ENCODE measurements at places on chromosomes 4 and X.
A peak's percentile ranks its signal among the peaks of the same experiment; 100 is the strongest.

GRCh38 chr4:114727461-114727860, 128.9 kb downstream of the UGT8 start:
- DNase-seq, result no peak

GRCh38 chr4:66606215-66606614, 935.9 kb upstream of the EPHA5 start:
- no peak for DNase-seq

DNA sequence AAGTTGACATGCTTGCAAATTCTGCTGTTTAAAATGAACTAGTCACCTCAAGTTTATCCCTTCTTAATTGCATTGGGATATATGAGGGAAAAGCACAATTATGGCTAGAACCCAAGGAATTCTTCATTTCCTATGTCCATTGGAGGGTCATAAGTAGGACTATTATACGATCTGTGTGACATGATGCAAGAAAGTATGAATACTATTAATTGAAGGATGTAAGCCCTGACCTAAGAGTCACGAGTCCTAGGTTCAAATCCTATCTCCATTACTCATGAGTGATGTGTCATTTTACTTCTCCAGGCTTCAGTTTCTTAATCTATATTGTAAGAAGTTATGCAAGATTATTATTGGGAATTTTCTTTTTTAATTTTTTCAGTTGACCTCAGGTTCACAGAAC, 542.9 kb upstream of the GRIA3 start:
- DNase-seq, result no peak

GRCh38 chr4:40811956-40812355, 62.2 kb downstream of the NSUN7 start:
- DNase-seq, result no peak

DNA sequence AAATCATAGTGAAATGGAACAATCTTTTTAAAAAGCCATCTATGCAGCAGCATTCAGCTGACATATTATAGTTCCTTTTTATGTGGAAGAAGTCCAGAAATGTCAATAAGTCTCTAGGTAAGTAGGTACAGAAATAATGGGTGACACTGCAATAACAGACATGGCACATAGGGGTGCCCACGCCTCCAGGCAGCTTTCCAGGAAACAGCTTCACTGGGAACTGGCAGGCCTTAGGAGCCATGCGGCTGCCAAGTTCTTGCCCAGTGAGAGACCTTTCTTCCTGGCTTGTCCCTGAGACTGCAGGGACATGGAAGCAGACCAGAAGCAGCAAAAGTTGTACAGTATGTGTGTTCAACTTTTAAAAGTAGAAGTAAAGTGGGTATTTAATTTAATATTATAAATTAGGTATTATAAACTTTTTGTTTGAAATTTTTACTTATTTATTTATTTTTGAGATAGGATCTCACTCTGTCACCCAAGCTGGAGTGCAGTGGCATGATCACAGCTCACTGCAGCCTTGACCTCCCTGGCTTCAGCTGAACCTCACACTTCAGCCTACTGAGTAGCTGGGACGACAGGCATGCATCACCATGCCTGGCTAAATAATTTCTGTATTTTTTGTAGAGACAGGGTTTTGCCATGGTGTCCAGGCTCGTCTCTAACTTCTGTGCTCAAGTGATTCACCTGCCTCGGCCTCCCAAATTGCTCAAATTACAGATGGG, 12.1 kb upstream of the ETNPPL start:
- no peak for DNase-seq

GRCh38 chrX:47611489-47611888, 8.2 kb downstream of the SYN1 start:
- no peak for DNase-seq

GRCh38 chr4:20444599-20445337, 193.1 kb downstream of the SLIT2 start:
- DNase-seq, result no peak

- peak; percentile 73 for DNase-seq
Measured at GRCh38 chr4:75724867-75725724, 719 bp downstream of the USO1 start.

GRCh38 chrX:87895421-87895820, 377.8 kb downstream of the KLHL4 start:
- DNase-seq, result no peak

DNA sequence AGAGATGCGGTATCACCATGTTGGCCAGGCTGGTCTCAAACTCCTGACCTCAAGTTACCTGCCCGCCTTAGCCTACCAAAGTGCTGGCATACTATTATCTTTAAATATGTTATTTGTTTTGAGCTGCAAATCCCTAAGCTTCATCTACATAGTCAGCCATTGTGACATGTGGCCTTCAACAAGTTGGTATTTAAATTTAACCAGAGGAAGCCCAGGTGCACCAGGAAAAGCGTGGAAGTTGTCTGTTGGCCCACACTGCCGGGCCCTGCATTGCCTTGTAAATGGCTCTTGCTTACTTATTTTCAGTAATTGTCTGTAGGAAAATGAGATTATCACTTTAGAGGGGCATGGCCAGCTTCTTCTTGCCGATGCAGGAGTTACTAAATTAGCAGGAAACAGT, 6.0 kb downstream of the WWC2 start:
- DNase-seq, result no peak

DNA sequence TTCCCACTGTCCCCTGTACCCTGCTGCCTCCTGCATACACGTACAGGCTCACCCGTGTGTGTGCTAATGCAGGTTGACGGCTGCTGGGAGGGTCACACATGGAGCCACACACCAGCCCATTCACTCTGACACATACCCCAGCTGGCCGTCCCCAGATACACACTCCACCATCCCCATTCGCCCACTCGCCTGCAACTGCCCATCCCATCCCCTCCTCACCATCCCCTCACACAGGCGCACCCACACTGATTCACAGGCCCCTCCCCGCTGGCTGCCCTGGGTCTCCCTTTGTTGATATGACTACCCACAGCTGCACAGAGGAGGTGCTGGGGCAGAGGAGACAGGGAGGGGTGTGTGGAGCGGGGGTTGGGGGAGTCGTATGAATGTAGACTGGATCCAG, 25.7 kb downstream of the PJA1 start:
- DNase-seq, result no peak

DNA sequence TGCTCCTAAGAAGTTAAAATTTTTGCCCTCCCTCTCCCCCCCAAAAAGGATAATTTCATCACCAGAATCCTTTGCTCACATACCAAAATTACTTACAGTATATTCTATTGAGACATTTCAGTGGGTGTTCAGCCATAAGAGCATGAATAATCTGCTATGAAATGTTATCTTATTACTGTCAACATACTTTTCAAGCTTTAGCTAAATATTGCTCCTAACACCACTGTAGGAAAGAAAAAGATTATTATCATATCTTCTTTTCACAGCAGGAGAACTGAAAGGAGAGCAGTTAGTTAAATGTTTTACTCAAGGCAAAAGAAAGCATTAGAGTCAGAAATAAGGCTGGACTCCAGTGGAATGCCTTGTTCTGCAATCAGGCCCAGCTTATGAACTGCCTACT, 231.0 kb upstream of the GYPA start:
- DNase-seq, result no peak

GRCh38 chr4:2649604-2650114, 106.5 kb downstream of the TNIP2 start:
- no peak for DNase-seq

DNA sequence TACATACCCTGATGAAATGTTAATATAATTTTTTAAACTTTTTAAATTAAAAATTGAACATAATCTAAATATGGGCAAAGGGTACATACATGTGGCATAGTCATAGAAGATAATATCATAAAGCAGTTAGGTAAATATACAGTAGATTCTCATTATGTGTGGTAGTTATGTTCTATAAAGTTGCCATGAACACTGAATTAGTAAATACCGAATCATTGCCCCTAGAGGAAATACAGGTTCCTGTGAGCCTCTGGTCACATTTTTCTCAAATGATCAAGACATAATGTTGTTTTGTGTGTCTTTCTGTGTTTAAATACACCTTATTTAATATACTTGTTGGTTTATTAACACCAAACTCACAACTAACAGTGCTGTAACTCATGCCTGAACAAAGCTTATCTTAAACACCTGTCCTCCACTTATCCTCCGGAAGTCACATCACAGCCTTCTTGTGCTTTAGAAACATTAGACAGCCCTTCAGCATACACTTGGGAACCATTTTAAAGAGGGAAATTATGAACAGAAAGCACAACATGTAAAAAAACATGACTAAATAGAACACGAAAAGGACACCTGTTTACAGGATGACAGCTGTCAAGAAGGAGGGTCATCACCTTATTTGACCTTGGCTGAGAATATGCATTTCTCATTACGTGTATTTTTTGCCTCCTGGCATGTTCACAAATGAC, 169.4 kb upstream of the NAP1L5 start:
- peak; percentile 29 for DNase-seq

DNA sequence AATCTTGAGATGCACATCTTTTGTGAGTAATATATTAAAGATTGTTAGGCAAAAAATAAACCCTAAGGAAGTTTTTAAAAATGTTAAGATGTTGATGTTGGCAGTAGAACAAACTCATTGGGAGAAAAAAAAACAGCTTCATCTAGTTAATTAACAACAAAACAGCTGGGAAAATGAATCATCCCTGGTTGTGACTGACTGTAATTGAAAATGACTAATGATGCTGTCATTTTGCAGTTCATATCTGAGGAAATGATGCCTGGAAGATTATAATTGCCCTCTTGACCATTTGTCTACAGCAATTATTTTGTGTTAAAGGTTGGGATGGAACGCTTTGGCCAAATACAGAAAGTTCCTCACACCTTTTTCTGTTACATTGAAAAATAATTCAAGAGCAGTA, 760.4 kb upstream of the FTHL17 start:
- DNase-seq, result no peak

DNA sequence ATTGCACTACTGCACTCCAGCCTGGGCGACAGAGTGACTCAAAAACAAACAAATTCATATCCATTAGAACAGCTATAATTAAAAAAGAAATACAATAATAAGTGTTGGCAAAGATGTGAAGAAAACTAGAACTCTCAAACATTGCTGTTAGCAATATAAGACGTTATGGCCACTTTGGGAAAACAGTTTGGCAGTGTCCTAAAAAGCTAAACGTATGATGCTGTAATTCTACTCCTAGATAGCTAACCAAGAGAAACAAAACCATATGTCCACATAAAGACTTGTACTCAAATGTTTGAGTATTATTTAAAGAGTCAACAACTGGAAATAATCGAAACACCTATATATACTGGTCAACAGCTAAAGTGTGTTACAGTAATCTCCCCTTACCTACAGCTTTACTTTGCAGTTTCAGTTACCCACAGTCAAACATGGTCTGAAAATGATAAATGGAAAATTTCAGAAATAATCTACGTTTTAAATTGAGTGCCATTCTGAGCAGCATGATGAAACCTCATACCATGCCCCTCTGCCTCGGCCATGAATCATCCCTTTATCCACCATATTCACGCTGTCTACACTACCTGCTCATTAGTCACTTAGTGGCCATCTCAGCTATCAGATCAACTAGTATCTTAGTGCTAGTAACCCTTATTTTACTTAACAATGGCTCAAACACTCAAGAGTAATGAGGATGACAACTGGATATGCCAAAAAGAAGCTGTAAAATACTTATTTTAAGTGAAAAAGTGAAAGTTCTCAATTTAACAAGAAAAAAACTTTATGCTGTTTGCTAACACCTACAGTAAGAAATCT, 4.9 kb downstream of the ELF2 start:
- DNase-seq, result peak; percentile 58

GRCh38 chrX:38149016-38149415, 71.7 kb downstream of the SRPX start:
- DNase-seq, result no peak

- no peak for DNase-seq
Measured at GRCh38 chrX:8253096-8253495, 82.0 kb upstream of the VCX2 start.

DNA sequence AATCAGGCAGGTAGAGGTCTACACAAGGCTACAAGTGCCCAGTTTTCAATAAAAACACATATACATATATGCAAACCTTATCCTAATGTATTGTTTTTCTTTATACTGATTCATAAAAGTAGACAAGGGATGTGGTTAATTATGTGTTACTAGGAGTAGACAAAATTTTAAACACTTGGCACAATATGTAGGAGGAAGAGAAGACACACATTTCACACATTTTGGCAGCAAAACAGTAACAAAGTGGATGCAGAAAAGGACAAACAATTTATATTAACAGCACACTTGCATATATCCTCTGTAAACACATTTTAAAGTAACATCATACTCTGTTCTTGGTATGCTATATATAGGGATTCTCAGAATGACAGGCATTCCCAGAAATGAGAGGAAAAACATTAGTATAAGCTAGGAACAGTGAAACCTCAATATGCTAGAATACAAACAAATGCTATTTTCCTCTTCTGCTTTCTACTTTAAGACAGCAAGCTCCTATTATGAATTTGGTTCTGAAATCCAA, 63.8 kb downstream of the GPRIN3 start:
- DNase-seq, result no peak

Data from fibroblast of skin of right quadriceps (primary cell).